ENCODE measurements at places on chromosomes 5 and 9.

DNA sequence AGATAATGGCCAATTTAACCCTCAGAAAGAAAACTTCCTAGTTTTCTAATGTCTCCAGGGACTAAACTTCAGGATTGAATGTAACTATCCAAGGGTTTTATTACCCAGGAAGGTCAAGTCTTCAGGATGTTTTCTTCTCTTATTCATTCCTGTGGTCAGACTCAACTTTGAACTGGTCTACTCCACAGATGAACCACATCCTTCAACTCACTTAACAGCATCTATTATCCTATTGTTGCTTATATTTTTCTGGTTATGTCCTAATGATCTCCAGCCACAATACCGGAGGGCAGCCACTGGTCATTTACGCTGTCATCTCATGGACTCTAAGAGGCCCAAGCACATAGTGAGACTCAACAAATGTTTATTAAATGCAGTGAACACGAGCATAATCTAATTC, 47.2 kb upstream of the LIFR start:
- DNase-seq, result no peak

DNA sequence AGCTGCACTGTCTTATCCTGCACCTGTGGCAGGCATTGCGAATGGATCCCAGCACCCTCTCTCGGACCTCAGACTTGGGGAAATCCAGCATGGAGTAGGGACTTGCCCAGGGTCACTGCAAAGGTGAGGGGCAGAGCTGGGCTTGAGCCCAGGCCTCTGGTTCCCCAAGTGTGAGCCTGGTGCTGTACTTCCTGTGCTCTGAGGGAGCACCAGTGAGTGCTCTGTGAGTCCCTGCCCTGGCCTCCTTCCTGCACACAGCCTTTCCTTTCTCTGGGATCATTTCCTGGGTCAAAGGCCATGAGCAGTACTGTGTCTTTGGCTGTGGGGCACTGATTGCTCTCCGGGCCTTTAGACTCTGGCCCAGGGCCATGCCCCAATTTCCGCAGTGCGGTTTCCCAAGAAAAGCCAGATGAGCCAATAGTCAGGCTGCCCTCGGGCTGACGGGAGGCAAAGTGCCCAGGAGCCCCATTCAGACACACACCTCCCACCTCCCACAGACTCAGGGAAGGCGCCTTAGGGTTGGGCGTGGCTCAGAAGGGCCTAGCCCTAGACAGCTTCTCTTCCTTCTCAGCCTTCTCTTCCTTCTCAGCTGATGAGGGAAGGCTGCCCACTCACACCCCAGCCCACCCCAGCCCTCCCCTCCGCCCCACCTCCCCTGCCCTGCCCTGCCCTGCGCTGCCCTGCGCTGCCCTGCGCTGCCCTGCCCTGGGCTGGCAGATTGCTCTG, 23.3 kb upstream of the TRIM14 start:
- no peak for DNase-seq

GRCh38 chr5:54936201-54936600, 49.2 kb downstream of the ESM1 start:
- no peak for DNase-seq

GRCh38 chr9:98564714-98565113, 144.0 kb downstream of the GABBR2 start:
- no peak for DNase-seq

GRCh38 chr5:76724871-76725270, 8.9 kb downstream of the F2R start:
- DNase-seq, result no peak

GRCh38 chr5:148261221-148261620, 7.4 kb upstream of the SPINK13 start:
- no peak for DNase-seq

DNA sequence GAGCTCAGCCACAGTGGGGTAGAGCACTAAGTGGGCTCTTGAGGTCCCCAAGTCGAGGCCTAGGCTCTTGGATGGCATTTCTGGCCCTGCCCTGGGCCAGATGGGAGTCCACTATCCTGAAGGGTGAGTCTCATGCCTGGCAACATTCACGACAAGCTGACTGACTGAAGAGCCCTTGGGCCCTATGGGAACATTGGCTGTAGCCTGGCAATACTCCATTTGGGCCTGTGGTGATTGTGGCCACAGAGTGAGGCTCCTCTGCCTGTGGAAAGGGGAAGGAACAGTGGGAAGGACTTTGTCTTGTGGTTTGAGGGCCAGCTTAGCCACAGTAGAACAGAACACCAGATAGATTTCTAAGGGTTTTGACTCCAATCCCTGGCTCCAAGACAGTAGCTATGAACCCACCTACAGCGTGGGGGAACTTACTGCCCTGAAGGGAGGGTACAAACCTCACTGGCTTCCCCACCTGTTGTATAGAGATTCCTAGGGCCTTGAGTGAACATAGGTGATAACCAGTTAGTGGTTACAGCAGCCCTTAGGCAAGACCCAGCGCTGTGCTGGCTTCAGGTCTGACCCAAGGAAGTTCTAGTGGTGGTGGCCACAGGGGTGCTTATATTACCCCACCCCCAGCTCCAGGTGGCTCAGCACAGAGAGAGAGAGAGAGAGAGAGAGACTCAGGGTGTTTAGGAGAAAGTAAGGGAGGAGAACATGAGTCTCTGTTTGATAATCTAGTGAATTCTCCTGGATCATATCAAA, 72.4 kb downstream of the KIAA0825 start:
- DNase-seq, result no peak

- DNase-seq, result peak; percentile 30
Measured at GRCh38 chr5:153546566-153546965, 56.1 kb downstream of the GRIA1 start.

GRCh38 chr9:12956261-12956660, 181.4 kb downstream of the LURAP1L start:
- DNase-seq, result no peak

DNA sequence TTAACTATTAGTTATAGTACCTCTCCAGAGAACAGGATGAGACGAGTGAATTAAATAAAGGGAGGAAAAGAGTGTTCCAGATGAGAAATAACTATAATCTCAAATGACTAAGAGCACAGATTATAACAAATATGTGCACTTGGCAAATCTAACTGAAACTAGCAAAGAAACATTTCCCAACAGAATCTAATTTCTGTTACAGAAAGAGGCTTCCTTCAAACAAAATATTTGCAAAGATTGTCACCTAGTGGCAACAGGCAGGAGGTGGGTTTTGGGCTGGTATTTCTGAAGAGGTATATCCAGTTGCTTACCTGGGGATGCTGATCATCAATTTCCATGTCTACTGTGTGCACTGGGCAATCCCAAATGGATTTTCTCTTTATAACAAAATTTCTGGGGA, 5.6 kb upstream of the SPDL1 start:
- no peak for DNase-seq

DNA sequence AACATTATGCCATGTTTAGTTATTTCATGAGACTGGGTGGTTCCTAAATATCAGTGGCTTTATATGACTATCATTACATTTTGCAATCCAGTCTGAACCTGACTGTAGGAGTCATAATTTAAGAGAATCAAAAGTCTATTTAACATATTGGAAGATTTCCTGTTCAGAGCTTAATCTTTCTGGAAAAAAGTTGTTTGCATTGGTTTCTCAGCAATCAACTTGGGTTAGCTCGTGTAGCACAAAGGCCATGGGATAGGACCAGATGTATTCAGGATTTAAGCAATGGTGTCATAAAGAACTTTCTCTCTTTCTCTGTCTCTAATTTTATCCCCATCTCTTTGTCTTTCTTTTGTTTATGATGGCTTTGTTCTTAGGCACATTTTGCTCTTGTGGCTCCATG, 296.0 kb upstream of the KCNN2 start:
- no peak for DNase-seq

DNA sequence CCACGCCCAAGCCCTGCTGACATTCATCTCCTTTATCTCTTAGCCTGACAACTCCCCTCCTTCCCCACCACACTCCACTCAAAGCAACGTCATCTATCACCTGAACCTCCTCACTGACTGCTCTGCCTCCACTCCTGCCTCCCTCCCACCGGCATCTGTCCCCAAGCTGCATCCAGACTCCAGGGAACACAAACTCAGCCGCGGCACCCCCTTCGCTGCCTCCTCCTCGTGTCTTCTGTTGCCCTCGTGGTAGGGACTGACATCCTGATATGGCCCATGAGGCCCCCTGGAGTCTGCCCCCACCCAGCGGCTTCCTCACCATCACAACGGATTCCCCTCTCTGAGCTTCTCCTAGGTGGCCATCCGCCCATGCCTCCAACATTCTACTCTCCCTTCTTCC, 101.0 kb upstream of the TAS2R1 start:
- DNase-seq, result no peak

GRCh38 chr5:143115381-143115780, 288.1 kb downstream of the NR3C1 start:
- DNase-seq, result no peak

- no peak for DNase-seq
Measured at GRCh38 chr9:33140401-33141360, 26.5 kb downstream of the B4GALT1 start.

- no peak for DNase-seq
Measured at GRCh38 chr5:80569086-80569960, 757 bp downstream of the ANKRD34B start.

DNA sequence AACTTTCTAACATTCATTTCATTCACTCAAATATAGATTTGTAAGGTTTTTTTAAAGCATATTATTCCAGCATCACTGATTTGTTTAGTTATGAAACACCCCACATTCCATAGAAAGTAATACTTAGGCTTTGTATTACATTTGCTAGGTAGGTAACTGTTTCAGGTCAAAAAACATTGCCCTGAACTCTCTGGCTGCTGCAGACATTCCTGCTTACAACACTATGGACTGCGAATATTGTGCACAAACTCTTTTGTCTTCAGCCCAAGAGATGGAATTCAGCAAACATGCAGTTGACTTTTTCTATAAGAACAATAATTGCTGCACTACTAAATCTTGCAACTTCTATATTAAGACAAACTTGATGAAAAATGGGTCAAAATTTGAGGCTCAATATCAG, 301.0 kb downstream of the ARL15 start:
- DNase-seq, result no peak

- DNase-seq, result peak; percentile 12
Measured at GRCh38 chr5:80825786-80826460, 134.2 kb upstream of the RASGRF2 start.

DNA sequence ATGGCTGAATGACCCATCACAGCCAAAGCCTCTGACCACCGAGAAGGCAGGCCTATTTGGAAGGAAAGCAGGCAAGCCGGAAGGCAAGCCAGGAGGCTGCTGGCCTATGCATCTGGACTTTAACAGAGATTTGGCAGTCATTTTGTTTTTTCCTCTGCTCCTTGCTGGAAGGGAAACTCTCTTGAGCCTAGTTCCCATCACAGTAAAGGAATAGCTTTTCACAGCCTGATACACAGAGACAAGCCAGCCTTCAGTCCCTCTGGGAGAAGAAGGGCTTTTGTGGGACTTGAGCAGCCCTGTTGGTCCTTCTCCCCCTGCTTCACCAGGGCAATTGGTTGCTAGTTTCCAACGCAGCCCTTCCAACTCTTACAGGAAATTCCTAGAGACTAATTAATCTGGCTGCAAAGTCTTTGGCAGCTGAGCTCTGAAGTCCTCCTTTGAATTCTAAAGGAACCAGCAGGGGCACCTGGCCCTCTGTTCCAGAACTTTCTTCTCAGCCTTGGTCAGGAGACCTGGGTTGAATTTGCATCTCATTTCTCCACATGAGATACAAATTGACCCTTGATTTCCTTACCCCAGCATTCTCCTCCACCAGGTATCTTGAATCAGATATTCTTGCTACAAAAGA, 157.3 kb upstream of the EPB41L4A start:
- no peak for DNase-seq

DNA sequence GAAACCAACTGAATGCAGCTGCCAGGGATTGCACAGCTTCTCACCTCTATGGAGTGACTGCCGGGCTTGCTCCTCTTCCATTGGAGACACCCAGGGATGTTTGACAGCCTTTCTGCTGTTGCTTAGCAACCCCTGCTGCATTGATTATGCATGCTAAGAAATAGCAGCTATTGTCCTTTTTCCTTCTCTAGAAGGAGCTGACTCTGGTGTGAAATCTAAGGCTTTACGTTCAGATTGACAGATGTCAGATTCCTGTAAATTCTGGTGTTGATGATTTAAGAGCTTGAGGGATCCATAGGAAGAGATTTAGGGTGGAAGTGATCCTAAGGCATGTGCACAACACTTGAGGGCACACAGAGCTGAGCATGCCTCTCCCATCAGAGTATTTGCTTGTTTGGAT, 267.7 kb downstream of the NTRK2 start:
- no peak for DNase-seq

- no peak for DNase-seq
Measured at GRCh38 chr9:125523681-125524080, 183.3 kb downstream of the MAPKAP1 start.

DNA sequence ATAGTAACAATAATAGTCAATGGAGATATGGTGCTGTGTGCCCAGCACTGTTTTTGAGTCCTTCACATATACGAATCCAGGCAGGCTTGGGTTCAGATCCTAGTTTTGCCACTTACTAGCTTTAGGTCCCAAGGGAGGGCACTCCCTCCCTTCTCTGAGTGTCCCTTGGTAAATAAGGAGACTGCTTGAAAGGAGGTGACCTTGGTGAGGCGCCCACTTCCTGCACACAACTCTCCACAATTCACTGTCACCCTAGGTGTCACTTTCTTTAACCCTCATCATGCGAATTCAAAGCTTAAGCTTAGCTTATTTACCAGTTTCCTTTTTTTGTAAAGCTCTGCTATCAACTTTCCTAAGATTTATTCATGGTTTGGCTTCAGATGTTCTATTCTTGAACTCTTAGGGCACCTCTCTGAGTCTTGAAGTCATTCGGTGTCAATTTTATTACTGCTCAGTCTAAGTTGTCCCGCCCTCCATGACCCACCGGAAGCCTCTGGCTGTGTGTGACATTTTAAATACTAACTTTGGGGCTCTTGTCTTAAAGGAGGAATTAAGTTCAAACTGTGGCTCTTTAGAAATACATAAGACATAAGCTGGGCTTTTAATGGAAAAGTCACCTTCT, 170.7 kb upstream of the ZNF618 start:
- no peak for DNase-seq

GRCh38 chr5:152335461-152335860, 69.6 kb downstream of the NMUR2 start:
- DNase-seq, result no peak

DNA sequence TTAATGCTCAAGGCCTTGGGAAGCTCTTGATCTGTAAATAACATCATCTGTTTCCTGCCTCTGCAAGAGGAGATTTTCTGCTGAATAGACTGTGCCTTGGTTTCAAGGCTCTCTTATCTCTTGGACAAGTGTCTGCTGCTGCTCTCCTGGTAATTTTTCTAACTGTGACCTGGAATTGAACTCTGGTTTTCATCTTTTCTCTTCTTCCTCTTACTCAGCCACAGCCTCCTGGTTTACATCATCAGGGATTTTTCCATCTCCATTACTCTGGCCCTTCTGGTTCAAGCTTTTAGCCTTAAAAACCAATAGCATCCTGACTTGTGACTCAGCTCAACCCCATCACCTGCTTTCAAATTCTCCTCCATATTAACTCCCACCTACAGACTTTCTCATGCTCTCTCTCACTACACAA, 49.6 kb upstream of the ITGA1 start:
- DNase-seq, result no peak

DNA sequence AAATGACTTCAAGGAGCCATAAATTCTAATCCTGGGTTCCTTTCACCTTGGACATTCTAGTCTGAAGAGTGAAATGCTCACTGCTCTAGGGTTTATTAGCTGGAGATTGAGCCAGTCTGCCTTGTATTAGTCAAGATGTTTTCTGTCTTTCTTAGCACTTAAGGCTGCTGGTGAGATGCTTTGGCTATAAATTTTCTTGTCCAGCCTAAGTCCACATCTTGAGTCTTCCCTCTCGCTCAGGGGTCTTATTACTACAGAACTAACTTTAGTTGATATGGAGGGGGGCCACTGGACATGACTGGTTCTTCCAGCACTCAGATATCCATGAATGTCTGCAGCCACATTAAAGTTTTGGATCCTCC, 316.4 kb downstream of the ARHGAP26 start:
- DNase-seq, result no peak

Measured in right lung (tissue), 10 donors.